Mesenteric fat pad (tissue), 1 donor: ENCODE measurements at places on chromosomes 13 and 19.

GRCh38 chr13:105485081-105485480 is 1050.4 kb downstream of the EFNB2 start:
- DNase-seq: no peak

- no peak for DNase-seq
Observed at GRCh38 chr13:104485571-104485970, 1419.4 kb upstream of the SLC10A2 start.

GRCh38 chr13:21511849-21512248 is 52.7 kb upstream of the ZDHHC20 start:
- DNase-seq: no peak

DNA sequence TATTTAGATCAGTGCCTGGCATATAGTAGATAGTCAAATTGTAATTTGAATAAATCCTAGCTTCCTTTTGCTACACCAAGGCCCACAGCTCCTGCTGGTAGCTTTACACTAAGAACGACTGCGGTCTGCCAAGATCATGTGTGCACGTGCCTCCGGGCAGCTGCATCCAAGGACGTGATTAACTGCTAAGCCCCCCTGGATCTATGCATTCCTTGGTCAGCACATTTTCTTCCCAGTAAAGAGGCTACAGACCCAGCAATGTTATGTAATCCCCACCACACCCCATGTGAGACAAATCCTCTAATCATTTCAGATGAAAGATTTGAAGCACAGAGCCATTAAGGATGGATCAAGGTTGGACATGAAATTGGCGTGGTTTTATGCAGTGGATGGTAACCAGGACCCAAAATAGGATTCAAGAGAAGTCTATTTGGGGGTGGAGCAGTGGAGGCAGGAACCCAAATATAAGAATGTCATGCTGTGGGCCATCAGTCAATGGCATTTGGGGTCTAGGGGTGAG is 65.2 kb upstream of the PEG3 start:
- DNase-seq: no peak

GRCh38 chr19:33219261-33219815 is 6.3 kb downstream of the SLC7A10 start:
- no peak for DNase-seq

DNA sequence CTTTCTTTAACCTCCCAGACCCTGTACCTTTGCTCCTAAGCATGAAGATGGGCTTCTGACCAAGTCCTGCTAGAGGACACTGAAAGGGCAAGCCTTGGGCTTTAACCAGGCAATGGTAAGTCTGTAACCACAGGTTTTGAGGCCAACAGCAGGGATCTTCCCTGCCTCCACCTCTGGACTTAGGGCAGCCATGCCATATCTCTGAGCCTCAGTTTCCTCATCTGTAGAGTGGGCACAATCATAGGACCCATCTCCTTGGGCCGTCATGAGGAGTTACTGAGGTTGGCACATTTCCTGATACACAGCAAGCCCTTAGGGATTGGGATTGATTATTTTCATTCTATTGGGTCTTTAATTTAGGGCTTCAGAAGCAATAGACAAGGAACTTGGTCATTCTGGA is 14.7 kb downstream of the KLK1 start:
- DNase-seq: no peak

DNA sequence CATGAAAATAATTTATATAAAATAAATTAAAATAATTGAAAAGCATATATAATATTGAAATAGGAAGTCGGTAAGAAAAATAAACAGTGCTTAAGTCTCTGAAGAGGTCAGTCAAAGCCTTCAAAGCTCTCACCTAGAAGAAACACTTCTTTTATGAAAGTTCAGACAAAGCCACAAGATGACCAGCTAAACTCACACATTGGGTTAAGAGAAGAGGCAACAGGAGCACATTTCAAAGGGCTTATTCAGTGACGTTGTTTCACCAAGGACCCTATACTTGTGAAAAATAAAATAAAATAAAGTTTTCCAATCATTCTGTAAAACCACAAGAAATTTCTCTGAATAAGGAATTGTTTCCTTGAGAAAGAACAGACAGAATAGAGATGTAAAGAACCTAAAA is 2.5 kb upstream of the ITM2B start:
- no peak for DNase-seq

DNA sequence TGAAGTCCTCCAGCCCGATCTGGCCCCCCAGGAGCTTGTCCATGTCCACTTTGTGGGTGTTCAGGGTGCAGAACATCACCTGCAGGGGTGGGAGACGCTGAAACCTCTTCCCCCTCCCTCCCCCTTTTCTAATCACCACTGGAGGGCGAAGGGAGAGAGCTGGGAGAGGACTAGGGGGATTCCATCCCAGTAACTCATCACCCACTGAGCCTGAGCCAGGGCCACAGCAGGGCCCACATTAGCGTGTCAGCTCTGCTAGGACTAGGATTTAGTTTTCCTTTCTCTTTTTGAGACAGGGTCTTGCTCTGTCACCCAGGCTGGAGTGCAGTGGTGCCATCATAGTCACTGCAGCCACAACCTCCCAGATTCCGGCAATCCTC is 5.5 kb upstream of the PTGER1 start:
- no peak for DNase-seq

DNA sequence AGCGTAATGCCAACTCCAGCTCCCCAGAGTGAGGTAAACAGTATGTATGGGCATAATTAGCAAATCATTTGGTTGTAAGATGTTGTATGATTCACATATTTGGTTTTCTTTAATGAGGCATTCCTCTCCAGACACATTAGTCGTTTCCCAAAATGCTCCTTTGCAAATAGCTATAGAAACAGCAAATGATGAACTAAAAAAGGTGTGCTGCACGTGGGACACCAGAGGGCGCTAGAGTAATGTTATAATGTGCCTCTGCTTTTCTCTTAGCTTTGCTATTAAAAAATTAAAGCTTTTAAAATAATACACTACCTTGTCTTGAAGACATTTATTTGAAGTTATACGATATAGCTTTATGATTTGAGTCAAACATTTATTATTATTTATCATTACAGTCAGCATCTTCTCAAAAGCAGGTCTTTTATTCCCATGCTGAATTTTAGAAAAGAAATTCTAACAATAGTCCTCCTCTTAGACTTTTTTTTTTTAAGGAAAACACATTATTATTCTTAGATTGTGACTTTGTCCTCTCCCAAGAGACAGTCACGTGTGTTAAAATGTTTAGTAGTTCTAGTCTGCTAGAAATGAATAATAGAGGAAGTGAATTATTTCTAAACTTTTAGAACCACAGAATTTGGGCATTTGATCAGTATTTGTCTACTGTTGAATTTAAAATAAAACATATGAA is 121.6 kb upstream of the FRY start:
- DNase-seq: no peak

GRCh38 chr19:30135093-30135757 is 193.2 kb downstream of the URI1 start:
- DNase-seq: no peak

DNA sequence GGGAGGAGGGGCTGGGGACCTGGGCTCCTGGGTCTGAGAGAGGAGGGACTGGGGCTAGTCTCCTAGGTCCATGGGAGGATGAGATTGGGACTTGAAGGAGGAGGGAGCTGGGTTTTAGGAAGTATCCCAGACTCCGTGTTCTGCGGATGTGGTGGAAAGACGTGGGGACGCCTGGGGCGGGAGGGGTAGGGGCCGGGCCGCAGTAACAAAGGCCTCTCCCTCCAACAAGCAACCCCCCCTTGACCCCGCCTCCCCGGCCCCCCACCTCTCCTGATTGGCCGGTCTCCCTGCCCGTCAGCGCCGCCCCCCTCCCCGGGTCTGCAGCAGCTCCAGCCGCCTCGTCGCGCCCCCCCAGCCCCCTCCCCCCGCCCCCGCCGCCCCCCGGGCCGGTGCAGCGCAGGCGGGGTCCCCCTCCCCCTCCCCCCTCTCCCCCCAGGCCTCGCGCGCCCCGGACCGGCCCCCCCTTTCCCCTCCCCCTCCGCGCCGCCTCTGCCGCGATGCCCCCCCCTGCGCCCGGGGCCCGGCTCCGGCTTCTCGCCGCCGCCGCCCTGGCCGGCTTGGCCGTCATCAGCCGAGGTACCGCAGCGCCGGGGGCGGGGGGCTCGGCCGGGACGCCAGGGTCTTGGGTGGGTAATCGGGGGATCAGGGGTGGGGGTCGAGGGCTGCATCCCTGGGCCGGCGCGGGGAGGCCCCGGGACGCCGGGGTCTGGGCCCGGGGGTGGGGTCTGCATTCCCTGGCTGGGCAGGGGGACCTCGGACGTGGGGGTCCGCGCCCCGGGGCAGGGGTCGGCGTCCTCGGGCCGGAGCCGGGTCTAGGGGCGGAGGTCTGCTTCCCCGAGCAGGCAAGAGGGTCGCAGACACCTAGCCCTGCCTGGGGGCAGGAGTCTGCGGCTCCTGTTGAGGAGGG is at the start of gene IGLON5:
TSS of gene IGLON5 (plus strand) at position 294 of the 907 bp plus-strand sequence. CDS start at position 498, 204 bp downstream.
- DNase-seq: no peak

GRCh38 chr19:47036097-47036651 is 12.2 kb downstream of the TMEM160 start:
- DNase-seq: no peak

DNA sequence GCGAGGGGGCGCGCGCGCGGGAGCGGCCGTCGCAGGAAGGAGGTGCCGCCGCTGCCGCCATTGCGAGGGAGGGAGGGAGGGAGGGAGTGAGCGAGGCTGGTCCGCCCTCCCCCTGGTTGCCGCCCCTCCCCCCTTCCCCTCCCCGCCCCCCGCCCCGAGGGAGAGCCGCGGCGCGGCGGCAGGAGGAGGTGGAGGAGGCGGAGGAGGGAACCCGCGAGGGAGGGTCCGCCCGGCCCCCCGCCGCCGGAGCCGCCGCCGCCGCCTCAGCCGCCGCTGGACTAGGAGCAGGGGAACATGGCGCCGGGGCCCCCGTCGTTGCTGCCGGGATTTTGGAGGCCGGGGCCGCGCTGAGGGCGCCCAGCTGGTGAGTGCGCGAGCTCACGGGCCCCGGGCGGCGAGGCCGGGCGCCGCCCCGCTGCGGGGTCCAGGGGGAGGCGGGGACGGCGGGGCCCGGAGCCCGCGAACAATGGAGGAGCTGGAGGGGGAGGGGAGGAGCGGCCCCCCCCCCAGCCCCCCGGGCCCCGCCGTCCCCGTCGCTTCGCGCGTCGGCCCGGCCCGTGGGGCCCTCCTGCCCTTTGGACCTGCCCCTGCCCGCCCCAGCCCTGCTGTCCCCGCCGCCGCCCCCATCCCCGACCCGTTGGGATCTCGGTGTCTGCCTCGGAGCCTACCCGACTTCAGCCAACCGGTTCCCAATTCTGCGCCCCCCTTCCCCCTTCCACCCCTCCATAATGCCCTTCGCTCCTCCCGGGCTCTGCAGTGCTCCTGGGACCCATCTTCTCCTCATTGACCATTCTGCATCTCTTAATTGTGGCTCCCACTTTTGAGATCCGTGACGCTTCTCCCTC is at the start of gene ARHGAP35:
TSS of gene ARHGAP35 (plus strand) at position 152 of the 845 bp plus-strand sequence. CDS start 57,679 bp downstream, outside the sequence.
- peak; percentile 82 for DNase-seq

DNA sequence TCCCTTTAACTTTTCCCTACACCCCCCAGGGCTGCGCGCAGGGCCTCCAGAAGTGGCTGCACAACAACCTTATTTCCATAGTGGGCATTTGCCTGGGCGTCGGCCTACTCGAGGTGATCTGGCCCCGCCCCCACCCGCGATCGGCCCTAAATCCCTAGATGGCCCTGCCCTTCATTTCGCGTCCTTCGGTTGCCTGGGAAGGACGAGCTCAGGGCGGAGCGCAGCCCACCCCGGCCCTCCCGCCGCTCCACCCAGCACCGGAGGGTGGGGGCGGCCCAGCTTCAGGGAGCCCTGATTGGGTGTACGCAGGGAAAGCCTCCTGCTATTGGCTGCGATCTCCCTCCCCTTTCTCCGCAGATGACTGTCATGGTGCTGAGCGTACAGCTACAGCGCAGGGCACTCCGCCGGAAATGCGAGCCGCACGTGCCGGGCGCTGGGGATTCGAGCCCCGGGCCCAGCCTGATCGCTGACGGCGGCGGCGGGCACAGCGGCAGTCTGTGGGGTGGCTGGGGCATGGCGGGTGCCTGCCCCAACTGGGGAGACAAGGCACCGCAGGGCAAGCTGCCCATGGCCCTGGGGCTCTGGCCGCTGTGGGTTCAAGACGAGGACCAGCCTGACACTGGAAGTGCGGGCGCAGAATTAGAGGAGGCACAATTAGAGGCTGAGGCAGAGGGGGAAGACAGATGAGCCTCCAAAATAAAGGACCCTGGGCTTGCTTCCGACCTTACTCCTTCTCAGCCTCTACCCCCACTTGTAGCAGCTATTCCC is 4.3 kb downstream of the CD37 start:
- DNase-seq: peak; percentile 92

GRCh38 chr19:13029893-13030292 is 34.6 kb downstream of the NFIX start:
- no peak for DNase-seq

DNA sequence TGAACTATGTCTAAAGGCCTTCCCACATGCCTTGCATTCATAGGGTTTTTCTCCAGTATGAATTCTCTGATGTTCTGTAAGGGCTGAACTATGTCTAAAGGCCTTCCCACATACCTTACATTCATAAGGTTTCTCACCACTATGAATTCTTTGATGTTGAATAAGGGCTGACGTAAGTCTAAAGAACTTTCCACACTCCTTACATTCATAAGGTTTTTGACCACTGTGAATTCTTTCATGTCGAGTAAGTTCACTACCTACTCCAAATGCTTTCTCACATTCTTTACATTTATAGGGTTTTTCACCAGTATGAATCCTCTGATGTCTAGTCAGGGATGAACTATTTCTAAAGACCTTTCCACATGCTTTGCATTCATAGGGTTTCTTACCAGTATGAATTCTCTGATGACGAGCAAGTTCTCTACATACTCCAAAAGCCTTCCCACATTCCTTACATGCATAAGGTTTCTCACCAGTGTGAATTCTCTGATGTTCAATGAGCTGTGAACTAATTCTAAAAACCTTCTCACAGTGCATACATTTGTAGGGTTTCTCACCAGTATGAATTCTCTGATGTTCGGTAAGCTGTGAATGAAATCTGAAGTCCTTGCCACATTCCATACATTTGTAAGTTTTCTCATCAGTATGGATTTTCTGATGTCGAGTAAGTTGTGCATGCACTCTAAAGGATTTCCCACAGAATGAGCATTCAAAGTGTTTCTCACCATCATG is 19.1 kb upstream of the ZNF260 start:
- DNase-seq: no peak

DNA sequence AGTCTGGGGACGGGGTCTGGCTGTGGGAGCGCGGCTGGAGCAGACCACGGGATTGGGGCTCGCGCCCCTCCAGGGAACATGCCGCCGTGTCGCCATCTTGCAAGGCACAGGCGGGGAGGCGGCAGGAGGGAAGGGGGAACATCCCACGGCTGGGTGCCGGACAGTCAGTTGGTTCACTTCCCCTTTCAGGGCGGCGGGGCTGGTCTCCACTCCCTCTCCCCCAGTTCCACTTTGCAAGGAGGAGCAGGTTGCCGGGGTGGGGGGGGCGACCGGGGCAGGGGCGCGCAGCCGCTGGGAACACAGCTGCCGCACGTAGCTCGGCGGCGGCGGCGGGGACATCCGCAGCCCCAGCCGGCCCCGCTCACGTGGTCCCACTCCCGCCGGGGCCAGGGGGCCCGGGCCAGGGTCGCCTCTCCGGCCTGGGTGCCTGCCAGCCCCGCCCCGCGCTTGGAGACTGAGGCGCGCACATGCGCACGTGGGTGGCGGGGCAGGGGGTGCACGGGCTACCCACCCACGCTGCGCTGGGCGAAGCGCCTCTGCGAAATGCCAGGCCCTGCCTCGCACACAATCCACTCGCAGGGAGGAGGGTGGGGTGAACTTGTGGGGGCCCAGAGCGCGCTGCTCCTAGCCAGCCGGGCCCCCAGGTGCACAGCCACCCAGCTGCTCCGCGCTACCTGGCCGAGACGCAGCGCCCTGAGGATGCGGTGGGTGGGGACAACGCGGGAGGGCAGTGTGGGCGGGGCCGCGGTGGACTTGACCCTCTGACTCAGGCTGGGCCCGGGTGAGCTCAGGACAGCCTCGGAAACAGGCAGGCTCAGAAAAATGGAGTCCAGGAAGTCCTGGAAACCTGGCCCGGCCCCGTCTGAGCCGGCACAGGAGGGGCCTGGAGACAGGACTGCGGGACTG is 6.4 kb downstream of the KLF16 start:
- peak; percentile 95 for DNase-seq

- DNase-seq: no peak
Observed at GRCh38 chr13:47455626-47456025, 545.4 kb downstream of the SUCLA2 start.
